Stimulated activated CD8-positive, alpha-beta memory T cell treated with anti-CD3 and anti-CD28 coated beads, Interleukin-15, amount 100 ng/mL, for 4 hours (primary cell): ENCODE measurements at places on chromosomes 6 and 20.

- no peak for DNase-seq
Observed at GRCh38 chr20:7392542-7393206, 547.6 kb downstream of the HAO1 start.

DNA sequence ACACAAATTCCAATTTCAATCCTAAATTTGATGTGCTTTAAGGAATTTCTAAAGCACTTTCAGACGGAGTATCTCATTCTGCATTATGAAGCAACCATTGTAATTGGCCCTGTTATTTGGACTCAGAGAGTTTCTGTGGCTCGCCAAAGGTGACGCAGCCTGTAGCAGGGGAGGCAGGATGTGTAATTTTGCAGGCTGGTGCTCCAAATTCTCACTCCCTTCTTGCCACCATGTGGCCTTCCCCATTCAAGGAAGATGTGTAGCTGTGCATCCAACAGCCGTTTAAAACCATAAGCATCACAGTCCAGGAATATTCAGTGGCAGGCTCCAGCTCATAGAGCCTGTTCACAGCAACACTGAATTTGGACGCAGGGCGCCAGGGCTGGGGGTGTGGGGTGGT lies 45.8 kb downstream of the AGPAT4 start:
- DNase-seq = no peak

DNA sequence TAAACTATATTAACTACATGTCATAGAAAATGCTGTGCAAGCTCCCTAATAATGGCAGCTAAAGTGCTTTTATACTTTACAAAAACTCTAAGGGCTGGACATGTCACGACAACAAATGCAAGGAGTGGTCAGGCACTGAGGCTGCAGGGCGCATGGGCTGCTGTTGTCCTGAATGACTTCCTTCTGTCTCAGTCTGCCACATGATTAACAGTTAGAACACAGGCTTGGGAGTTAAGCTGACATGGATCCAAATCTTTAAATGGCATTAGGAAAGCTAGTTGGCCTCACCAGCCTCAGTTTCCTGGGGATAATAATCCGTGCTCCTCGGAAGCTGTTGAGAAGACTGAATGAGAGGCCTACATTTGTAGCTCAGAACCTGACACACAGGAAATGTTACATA lies 57.4 kb downstream of the PREP start:
- no peak for DNase-seq

DNA sequence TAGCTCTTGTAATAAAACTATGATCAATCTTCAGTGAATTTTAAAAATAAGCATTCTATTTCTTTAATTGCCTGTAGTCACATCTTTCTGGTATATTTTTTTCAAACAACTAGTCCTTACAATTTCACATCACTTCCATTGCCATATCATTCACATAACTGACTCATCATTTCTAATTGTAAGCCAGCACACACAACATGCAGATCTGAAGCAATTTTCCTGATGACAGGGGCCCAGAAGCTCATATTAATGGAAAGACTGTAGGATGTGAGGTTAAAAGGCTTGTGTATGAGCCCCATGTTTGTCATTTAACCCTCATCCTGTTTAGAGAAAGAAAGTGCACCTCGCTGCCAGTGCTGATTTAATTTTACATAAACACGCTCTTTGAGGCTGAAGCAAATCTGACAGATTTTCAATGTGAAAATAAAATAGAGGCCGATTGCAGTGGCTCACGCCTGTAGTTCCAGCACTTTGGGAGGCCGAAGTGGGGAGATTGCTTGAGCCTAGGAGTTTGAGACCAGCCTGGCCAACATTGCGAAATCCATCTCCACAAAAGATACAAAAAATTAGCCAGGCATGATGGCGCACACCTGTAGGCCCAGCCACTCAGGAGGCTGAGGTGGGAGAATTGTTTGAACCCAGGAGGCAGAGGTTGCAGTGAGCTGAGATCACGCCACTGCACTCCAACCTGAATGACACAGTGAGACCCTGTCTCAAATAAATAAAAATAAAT lies 40.1 kb upstream of the LTV1 start:
- no peak for DNase-seq
